ENCODE measurements at places on chromosomes 3 and 15.
A peak's percentile ranks its signal among the peaks of the same experiment; 100 is the strongest.

DNA sequence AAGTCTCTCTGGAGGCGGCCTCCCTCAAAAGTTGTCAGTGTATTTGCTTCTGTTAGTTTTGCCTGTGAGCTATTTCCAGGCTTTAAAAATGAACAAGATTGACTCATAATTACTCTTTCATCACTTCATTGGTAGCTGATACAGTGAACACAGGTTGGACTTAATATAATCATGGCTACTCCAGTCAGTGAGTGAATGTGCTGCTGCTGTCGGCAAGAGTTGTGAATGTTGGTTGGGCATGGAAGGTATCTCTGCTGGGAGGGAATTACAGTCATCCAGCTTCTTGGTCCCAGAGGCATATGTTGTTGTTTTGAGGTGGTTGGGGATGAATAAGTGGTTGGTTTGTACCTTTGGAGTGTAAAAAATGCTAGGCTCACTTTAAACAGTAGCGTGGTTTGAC lies 11.5 kb downstream of the TCF12 start:
- DNase-seq, result no peak

DNA sequence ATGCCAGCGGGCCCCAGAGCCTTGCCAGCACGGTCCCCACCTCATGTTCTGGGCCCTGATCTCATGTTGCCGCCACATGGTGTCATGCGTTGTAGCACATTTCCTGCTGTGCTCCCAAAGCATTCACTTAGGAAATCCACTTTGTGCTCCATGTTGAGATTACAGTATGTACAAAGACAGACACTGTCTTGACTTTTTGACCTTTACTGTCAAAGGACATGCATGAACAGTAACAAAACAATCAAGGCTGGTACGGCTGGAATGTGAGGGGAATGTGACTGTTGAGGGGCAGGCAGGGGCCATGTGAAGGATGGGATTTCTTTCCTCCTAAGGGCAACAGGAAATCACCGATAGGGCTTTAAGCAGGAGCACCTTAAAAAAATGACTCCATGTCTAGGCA lies 53.3 kb upstream of the RPL32 start:
- no peak for DNase-seq

DNA sequence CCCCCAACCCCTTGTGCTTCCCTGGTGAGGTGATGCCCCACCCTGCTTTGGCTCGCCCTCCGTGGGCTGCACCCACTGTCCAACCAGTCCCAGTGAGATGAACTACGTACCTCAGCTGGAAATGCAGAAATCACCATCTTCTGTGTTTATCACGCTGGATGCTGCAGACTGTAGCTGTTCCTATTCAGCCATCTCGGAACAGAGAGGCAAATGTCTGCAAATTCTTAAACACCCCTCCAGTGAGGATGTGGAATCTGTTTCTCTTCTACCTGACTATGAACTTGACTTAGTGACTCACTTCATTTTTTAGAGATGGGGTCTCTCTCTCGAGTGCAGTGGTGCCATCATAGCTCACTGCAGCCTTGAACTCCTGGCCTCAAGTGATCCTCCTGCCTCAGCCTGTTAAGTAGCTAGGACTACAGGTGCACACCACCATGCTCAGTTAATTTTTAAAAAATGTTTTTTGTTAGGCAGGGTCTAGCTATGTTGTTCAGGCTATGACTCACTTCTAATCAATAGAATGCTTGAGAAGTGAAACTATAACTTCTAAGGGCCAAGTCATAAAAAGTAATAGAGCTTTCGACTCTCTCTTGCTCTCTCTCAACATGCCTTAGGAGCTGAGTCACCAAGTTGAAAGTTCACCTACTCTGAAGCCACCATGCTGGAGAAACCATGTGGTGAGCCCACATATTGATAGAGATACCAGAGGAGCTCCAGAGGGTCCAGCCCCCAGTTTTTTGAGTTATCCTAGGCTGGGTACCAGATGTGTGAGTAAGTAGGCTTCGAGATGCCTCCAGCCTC lies 11.5 kb upstream of the PARP14 start:
- no peak for DNase-seq

- peak; percentile 28 for DNase-seq
Measured at GRCh38 chr3:196968233-196969133, at the start of gene PIGZ. TSS of gene PIGZ (minus strand) at chr3:196968833. CDS start at chr3:196952031, 16,802 bp downstream.

- no peak for DNase-seq
Measured at GRCh38 chr3:99366663-99367429, 271.5 kb upstream of the COL8A1 start.

DNA sequence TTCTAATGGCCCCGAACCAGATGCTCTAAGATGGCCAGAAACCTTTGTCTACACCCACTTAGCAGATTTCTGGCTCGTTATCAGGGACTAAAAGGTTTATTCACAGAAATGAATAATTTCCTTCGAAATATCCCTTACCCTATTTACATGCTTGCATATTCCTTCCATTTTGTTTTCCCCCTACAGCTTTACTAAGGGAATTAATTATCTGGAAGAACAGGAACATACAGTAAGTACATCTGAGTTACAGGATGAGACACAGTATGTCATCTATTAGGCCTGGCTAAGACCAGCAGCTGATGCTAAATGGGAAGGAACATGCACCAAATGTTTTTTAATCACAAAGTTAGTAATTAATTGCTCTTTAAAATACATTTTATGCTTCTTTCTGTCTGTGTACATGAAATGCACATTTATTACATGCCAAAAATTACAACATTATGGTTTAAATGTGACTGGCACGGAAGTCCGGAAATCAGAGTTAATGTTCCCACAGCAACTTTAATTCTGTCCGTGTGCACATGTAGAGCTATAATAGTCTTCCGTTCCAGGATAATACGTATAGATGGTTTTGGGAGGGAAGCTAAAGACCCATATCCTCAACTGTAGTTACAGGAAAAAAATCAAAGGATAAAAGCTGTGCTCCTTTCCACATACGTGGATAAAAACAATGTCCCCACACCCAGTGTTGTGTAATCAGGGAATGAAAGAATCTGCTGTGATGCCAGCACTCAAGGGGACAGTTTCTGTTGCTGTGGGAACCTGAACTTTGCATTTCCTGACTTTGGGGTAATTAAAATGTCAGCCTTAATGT lies 82.0 kb downstream of the TIGIT start:
- DNase-seq, result no peak

DNA sequence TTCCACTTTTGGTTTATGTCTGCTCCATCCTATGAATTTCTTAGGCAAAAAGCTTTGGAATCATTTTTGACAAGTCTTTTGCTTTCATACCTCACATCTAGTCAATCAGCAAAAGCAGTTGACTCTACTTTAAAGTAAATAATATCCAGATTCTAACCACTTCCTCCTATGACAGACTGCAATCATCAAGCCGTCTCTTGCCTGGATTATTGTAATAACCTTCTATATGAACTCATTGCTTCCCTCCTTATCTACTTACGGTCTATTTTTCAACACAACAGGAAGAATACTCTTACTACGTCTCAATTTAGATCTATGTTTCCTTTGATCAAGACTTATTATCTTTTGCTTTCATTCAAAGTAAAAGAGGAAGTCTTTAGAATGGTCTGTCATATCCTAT lies 20.7 kb downstream of the CLDN1 start:
- no peak for DNase-seq

DNA sequence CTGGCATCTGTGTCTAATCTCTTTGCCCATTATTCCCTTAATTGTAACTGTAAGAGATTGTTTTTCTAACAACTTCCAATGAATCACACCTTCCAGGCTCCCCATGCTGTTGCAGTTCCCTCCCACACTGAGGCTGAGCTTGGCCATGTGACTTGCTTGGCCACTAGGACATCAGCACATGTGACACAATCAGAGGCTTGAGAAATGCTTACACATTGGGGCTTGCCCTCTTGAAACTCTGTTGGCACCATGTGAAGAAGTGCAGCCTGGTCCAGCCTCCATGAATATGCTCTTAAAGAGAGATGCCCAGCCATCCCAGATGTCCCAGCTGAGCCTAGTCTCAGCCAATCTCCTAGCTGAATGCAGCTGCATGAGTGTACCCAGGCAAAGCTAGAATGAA lies 326.8 kb upstream of the SOX2 start:
- DNase-seq, result no peak

GRCh38 chr15:44308415-44308814 lies 19.9 kb downstream of the GOLM2 start:
- DNase-seq, result no peak

DNA sequence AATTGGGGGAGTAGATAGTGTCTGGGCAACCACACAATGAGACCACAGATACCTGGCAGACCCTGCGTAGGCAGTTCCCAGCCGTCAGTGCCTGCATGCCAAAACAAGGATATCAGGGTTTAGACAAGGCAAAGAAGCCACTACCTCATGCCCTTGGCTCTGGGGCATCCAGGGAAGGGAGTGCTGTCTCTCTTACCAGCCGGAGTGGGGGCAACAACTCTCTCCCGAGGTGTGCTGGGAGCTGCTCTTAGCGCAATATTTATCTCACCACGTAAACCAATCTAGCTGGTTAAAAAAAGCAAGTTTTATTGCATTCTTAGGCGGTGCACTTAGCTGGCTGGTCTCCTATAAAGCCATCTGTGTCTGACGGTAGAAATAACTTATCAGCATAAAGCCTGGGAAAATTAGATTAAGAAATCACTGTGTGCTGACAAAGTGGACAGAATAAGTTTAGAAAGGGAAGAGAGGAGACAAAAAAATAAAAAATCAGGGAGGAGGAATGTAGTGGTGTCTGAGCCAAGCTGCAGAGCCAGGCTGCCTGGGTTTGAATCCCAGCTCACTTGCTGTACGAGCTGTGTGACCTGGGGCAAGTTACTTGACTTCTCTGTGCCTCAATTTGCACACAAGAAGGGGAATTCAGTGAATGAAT lies 273.2 kb downstream of the PDZRN3 start:
- no peak for DNase-seq

DNA sequence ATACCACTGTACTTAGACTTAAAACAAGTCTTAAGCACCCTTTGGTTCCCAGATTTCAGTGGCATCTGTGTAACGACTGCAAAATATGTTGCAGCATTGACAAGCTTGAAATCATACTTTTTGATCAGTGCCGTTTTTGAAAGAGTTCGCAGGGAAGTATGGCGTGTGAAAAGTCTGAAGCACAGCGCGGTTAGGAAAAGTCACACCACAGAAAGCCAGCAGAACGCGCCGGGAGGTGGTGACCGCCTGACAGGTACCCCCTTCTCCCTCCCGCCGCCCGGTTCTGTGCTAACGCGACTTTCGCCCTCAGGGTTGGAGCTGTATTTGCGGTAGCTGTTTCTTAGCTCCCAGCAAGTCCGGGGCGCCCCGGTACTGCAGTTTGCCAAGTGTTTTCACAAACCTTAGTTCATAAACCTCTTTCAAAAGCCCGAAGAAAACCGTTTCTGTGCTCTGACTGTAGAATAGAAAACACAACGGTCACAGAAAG lies 481 bp upstream of the CRYBG3 start:
- no peak for DNase-seq

DNA sequence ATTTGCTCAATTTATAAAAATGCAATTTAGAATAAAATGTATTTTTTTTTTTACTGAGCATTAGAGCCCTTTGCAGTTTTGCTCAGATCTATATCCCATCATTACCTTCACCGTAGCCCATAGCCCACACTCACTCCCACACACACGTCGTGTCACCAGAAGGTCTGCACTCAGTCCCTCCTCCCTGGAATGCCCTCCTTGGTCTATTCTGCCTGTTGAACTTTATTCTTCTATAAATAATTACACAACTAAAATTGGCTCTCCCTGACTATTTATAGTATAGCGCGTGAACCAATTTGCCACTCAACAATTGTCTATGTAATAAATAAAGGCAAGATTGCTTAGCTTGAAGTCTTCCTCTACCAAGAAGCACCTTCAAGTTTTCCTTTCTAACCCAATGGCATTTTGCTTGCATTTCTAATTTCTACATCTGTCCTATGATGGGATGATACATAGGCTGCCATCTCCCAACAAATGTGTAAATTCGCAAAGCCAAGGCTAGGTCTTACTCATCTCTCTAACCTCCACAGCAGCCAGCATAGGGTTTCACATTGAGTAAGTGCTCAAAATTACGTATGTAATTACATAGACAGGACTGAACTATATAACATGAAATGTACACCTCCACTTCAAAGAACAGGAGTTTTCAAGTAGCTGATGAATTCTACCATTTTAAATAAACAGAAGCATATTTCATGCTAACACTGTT lies 172.0 kb upstream of the HES1 start:
- no peak for DNase-seq

- DNase-seq, result no peak
Measured at GRCh38 chr3:23085261-23085660, 117.9 kb upstream of the UBE2E2 start.

- DNase-seq, result no peak
Measured at GRCh38 chr3:39322936-39323335, 6.6 kb upstream of the CCR8 start.

DNA sequence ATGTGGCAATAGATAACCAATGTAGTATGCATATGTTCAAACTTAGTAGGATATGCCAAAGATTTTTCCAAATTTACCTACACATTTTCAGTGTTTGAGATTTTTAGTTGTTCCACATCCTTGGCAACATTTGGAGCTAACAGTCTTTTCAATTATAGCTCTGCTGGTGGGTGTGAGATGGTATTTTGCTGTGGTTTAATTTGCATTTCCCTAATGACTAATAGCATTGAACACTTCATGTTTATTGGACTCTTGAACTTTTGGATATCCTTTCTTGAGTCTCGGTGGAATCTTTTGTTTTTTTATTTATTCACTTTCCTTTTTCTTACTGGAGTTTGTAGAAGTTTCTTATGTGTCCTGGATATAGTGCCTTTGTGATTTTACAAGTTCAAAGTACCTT lies 11.0 kb upstream of the ILDR1 start:
- no peak for DNase-seq

GRCh38 chr3:143775459-143775858 lies 72.8 kb downstream of the SLC9A9 start:
- peak; percentile 26 for DNase-seq

DNA sequence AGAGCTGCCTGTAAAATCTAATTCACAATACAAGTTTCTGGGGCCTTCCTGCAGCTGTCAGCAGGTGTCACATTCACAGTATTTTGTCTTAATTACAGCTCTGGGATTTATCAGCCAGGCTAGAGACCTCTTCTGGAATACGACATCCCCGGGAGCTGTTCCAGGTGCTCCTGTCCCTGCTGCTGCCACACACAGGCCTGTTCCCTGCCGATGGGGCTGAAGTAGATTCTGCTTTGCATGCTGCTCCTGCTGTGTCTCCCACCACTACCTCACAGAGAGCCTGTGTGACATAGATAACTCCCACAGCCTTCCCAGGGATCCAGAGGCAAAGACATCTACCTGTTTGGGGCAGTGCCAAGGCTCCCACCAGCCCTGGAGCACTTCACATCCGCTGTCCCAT lies 20.4 kb downstream of the COLQ start:
- peak; percentile 84 for DNase-seq

DNA sequence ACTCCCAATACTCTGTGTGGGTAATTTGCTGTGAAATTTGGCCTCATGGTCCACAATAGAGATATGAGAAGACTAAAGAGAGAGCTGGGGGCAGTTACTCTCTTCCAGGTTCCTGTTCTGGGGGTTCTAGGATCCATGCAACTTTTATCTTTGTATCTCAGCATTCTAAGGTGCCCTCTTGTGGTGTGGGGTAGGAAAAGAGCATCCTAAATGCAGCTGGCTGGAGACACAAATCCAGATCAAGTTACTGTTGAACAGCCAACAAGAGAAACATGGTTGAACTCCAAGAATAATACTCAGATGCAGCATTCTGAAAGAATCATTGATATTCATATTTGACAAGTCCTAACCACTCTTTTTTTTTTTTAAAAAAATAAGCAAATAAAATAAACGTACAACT lies 238.2 kb downstream of the GREM1 start:
- DNase-seq, result peak; percentile 72

Measured in NCI-H1092 treated with DMSO at 0.1 percent for 48 hours (cell line).